ENCODE measurements at places on chromosomes 6 and 20.
A peak's percentile ranks its signal among the peaks of the same experiment; 100 is the strongest.

- DNase-seq, result no peak
These were observed 76.5 kb downstream of the SYNJ2 start for GRCh38 chr6:158058171-158058651.

DNA sequence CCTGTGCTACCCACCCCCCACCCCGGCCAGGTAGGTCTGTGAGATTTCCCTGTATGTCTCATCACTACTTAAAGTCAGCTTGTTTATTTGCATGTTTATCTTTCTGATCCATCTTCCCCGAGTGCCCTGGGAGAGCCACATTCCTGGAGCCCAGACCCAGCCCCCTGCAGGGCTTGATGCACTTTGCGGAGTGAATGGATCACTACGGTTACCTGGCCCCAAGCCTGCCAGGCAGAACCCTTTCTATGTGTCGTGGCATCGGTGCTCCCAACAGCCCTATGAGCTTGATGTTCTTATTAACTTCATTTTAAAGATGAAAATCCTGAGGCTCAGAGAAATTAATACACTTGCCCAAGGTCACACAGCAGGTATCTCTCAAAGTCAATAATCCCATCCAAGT lies 13.6 kb upstream of the SLCO4A1 start:
- DNase-seq, result no peak

DNA sequence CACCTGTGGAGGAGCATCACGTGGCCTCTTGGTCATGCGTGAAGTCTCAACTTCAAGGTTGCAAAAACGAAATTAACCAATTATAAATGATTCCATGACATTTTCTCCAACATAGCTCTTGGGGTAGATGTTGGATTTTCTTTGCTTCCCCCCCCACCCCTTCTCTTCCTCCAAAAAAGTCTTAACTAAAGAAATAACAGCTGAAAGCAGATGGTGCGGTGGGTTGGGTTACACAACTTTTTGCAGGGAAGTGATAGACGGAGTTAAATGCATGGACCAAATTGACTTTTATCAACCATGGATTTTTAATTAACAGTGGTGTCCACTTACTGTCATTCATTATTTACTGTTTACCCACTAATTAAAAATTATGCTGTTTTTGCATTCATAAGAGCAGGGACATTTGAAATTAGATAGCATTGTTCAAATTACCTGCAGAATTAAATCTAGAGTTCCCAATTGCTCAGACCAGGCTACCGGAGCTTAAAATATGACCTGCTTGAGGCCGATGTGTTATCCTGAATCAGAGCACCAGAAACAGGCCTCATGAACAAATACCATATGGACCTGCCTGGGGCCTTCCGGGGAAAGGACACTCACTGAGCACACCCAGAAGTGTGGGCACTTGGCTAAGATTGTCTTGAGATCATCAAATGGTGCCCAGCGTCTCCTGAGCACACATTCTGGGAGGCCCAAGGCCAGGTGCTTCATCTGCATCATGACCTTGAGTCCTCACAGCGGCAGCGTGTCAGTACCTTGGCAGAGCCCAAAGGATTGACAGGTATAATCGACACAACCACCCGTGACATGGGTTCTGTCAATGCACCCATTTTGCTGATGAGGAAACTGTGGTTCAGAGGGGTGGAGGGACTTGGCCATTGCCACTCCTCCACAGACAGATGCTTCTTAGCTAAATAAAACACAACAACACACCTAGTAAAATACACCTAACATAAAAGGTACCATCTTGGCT lies 41.5 kb downstream of the APCDD1L start:
- no peak for DNase-seq

DNA sequence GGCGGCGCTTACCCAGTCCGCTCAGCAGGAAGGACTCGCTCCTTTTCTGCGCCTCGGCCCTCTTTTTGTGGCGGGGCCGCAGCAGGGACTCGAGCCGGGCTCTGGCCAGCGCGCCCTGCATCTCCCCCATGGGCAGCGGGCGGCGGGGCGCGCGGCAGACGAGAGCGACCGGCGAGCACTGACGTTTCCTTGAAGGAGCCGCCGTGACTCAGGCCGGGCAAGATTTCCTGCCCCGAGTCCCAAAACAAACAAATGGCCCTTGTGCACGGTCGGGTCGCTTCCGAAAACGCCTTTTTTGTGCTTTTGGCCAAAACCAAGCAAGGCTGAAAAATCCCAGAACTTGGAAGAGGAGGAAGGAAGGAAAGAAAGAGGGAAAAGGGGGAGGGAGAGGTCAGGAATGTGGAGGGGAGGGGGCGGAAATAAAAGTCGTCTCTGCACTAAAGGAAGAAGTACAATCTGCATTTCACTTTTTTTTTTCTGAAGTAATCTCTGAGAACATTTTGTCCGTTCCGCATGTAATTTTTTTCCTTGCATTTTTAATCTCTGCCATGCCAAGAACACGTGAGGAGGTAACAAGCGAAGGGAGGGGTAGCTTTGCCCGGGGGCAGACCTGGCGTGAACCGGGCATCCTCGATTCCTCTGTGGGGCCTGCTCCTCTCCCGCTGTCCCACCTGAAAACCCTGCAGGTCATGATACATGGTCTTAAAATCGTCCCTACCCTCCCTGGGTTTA lies 123.3 kb upstream of the SLC2A12 start:
- DNase-seq, result no peak

- DNase-seq, result no peak
These were observed 37.6 kb downstream of the TXLNB start for GRCh38 chr6:139254196-139254595.

DNA sequence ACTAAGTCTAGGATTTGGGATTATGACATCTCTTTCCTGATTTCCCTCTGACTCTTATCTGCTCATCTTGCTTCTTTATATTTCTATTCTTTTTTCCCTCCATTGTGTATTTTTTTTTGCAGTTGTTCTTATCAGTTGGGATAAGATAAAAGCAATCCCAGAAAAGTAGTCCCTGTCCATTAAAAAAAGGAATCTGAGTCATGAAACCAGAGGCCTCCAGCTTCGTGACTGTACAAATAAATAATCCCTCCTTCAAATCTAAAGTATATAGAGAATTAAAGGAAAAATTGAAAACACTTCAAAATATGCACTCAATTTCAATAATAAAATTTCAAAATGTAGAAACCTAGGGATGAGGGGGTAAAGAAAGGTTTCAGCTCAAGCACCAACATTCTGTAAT lies 317.8 kb upstream of the NT5E start:
- no peak for DNase-seq

DNA sequence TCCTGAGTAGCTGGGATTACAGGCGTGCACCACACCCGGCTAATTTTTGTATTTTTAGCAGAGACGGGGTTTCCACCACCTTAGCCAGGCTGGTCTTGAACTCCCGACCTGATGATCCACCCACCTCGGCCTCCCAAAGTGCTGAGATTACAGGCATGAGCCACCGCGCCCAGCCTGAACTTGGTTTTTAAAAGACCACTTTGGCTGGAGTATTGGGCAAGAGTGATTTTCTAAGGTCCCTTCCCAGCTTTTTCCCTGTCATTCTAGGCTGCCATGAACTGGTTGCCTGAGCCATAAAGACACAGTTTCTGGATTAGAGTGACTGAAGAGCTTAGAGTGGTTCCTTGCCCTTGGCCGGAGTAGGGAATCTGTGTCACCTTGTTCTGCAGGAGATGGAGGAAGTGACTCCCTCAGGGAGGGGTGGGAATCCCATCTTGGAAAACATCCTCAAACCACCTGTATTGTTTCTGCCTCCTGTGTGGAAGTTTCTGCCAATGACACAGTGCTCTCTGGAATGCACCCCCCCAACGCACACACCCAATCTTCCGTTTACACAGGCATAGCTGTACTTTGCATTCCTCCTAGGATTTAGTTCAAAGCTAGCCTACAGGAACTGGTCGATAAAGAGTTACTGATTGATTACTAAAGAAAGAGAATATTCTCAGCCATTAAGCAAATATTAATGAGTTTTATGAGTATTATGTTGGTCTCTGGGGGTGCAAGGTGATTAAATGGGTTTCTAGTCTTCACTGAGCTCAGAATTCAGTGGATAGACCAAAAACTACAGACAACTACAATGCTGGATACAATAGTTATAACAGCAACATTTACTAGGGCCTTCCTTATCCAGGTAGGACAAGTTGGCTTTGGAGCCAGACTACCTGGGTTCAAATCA lies 18.2 kb downstream of the BCL2L1 start:
- DNase-seq, result no peak

- no peak for DNase-seq
These were observed 19.2 kb upstream of the SCP2D1 start for GRCh38 chr20:18794428-18794787.

GRCh38 chr6:163543321-163543720 lies 128.8 kb downstream of the QKI start:
- no peak for DNase-seq

DNA sequence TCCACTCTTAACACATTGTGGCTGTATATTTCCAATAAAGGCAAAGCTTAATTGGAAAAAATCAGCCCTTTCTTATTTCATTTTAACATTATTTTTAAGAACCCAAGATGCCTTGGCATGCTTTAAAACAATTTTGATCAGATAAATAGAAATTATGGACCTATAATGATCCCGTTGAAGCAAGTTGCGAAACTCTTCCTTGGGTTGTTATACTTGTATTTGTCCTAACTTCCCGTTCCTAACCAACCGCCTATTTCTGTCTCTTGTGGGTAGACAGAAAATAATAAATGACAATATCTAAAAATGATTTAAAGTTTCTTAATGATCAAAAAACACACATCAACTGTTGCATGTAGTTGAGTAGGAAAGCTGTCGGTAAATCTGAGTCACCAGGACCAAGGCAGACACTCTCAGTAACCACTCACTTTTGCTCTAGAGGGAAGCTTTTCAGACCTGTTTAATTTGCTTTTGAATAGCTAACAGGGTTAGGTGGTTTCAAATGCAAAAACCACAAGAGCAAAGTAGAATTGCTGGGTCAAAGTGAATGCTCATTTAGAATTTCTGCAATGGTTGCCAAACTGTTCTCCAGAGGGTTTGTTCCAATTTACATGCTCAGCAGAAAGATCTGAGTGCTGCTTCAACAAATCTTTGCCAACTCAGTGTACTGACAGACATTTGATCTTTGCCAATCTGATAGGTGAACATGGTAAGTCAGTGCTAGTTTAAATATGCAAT lies 34.2 kb upstream of the KCNK5 start:
- no peak for DNase-seq

GRCh38 chr6:95636552-95637431 lies 59.5 kb downstream of the MANEA start:
- DNase-seq, result no peak

DNA sequence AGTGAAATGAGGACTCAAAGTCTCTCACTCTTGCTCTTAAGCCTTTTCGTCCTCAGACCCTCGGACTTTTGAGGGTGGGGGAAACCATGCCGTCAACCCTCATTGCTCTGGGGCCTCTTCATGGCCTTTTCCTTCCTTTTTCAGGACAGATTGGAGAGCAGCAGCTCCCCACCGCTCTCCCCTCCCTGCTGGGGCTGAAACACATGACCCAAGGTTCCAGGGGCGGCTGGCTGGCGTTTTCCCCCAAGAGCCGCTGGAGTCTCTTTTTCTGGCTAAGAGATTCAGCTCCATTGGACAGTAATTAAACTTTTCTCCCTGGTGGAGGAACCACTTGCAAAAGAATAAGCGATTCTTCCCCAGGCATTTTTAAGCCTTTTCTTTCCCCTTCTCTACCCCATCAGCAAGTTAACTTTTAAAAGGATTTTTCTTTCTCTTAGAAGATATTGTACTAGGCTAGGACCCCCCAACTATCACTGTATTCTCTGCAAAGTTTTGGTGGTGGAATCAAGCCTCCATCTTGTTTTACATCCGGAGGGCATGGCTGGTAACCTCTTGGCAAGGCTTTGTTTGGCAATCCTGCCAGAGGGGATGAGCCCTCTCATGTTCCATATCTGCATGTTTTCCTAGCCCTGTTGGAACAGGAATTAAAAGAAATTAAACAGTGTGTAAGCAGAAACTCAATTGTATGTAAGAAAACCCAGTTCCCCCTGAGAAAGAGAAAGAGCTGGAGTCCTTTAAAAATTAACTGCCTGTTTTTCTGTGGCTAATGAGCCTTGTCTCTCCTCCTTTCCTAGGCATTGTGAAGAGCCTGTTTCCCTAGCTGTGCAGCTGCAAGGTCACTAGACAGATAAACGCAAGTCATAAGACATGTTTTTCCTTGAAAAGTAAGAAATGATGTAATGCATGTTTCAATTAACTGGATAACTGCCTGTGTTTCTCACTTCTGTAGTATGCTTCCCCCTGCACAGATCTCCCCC lies 100.8 kb upstream of the GPR6 start:
- no peak for DNase-seq

- no peak for DNase-seq
These were observed 253.2 kb downstream of the SOX4 start for GRCh38 chr6:21846541-21847451.

- peak; percentile 4 for DNase-seq
These were observed 1.1 kb upstream of the CD109 start for GRCh38 chr6:73694711-73695411.

DNA sequence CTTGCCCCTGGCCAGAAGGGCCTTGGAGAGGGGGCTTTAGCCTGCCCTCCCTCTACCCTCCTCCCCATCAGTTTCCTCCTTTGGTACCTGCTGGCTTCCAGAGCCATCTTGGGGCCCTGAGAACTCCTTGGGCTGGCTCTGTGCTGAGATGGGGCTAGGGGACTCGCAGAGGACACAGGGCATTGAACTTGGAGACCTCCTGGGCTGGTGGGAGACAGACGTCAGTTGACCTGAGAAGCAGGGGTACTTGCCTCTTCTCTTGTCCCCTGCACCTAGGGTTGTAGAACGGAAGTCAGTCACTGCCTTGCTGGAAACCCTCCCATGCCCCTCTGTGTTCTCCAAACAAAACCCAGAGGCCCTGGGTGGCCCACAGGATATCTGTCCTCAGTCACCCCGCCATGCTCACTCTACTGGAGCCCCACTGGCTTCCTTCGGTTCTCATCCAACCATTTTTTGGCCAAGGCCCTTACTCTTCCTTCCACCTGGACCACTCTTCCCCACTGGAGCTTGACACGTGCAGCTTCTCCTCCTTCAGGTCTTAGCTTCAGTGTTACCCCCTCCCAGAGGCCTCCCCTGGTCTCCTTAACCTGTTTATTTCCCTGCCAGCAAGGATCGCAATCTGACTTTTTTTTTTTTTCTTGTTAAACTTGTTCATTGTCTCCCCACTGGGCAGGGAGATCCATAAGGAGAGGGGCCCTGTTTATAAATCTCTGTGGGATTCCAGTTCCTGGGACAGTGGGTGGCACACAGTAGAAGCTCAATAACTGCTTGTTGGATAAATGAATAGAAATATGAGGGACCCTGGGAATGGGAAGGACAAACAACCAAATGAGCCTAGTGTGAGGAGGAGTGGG lies 971 bp downstream of the RBCK1 start:
- no peak for DNase-seq

DNA sequence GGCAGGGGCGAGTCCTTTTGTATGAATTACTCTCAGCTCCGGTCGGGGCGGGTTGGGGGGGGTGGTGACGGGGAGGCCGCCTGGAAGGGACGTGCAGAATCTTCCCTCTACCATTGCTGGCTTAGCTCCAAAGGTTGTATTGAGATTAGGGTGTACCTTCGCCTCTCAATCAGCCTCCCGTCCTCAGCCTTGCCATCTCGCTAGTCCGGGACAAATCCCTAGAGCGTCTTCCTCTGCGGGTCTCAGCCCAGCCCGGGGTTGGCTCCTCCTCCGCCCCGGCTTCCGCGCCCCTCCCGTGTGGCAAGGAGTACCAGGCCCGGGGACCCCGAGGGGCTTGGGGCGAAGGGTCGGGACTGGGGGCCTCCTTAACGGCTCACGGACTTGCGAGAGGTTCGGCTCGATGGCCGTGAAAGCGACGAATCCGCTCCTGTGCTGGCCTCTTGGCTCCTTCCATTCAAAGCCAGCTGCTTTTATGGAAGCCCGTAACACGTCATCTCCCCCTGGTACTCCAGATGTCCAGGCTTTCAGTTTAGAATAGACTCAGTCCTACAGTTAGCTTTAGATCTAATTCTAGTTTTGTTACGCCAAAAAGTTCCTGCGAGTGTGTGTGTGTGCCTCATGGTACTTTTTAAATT lies 636 bp upstream of the EEF1A1 start:
- peak; percentile 78 for DNase-seq

Measured in stimulated activated naive B cell treated with anti-CD40 and anti-IgM and Interleukin-4, amounts not matched to agents 10 μg/mL and 1 μg/mL and 100 μg/mL, for 72 hours (primary cell).